ENCODE measurements at places on chromosomes 4 and X.

DNA sequence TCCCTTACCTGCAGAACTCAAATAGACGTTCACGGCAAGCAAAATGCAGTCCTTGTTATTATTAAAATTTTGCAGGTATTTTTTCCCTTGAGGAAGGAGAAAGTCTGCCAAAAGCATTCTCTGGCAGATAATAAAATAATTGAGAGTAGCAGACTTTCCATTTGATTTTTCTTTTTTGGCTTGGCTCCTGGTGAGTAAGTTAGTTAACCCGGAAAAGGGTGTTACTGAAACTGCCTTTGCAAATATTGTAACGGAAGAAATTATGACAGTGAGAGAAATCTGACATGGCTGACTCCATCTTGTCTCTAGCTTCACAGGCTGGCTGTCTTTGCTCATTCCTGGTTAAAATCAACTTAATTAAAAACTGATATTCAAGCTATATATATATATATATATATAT is 100.5 kb downstream of the GPR143 start:
- no peak for DNase-seq

- no peak for DNase-seq
Measured at GRCh38 chr4:108303488-108304177, 134.9 kb upstream of the LEF1 start.

DNA sequence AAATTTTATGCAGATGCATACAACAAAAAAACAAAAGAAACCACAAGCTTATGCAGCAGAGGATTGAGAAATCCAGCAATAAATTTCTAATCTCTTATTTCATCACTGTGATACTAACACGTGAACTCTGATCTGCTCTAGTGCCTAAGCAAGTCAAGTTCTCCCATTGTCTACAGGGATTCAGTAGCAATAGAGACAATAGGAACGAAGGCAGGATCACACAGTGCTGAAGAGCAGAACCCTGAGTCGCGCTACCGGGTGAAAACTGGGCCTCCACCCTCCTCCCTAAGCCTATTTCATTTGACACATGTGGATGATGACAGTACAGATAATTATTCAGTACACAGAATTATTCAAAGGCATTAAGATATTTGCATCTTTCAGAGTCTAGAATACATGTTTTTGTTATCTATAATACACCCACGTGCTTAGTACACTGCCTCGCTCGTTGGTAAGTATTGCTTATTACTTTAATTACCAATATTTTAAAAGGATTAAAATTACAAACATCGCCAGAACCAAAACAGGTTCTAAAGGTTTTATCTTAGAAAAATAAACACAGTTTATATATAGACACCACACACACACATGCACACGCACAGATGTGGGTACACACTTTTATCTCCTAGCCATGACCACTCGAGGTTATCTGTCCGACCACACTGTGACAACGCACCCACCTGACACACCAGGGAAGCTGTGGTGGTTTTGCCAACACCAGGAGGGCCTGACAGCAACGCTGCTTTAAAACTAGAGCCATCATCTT is 60.1 kb downstream of the RFC1 start:
- no peak for DNase-seq

DNA sequence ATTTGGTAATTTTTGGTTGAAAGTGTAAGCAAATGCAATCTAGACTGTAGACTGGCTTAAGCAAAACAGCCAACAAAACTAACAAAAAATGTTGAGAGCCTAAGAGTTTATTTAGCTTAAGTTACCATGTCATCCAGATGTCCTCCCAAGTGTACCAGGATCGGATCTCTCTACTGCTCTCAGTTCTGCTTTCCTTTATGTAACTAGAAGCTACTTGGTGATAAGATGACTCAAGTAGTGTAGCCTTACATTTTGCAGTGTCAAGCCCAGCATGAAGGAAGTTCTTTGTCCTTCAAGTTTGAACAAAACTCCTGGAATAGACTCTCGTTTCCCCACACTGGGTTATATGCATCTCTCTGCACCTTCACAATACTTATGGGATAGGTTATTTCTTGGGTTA is 1500.0 kb downstream of the STIM2 start:
- no peak for DNase-seq

DNA sequence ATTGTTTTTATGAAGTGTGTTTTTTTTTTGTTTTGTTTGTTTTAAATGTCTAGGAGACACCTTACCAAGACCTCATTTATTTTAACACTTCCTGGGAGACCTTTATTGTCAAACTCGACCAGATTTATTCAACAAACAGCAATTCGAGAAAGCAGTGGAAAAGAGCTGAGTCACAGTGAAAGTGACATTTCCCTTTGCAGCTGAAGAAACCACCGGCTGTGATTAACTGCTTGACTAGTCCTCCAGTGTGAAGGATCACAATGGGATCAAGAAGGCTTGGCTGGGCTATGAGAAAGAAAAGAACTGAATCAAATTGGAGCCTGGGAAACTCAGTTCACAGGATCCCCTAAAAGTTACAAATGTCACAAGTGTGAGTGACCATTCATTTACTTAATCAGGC is 11.9 kb upstream of the ADH7 start:
- DNase-seq = peak; percentile 43

- no peak for DNase-seq
Measured at GRCh38 chr4:40462326-40462725, 127.2 kb downstream of the CHRNA9 start.

GRCh38 chr4:101309925-101310324 is 37.4 kb downstream of the PPP3CA start:
- DNase-seq = no peak

GRCh38 chrX:148448686-148449085 is 51.7 kb upstream of the AFF2 start:
- no peak for DNase-seq

GRCh38 chrX:100636321-100636991 is at the start of gene TSPAN6:
Gene TSPAN6, minus strand, starts transcription at chrX:100636806. Its CDS starts 112 bp downstream, at chrX:100636694.
- DNase-seq = peak; percentile 62

- DNase-seq = no peak
Measured at GRCh38 chr4:91212211-91212610, 1085.0 kb downstream of the CCSER1 start.

DNA sequence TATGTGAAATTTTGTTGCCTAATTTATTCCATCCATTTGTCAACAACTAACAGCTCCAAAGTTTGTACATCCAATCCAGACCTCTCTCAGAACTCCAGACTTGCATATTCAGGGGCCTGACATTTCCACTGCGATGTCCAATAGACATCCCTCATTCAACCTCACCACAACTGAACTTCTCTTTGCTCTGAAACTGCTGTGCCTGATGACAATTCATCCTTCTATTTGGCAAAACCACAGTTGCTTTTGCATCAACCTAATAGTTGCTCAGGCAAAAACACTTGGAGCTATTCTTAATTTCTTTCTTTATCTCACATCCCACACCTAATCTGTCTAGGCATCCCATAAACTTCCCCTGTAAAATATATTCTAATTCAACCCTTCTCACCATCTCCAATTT is 56.5 kb downstream of the ANTXR2 start:
- DNase-seq = no peak

DNA sequence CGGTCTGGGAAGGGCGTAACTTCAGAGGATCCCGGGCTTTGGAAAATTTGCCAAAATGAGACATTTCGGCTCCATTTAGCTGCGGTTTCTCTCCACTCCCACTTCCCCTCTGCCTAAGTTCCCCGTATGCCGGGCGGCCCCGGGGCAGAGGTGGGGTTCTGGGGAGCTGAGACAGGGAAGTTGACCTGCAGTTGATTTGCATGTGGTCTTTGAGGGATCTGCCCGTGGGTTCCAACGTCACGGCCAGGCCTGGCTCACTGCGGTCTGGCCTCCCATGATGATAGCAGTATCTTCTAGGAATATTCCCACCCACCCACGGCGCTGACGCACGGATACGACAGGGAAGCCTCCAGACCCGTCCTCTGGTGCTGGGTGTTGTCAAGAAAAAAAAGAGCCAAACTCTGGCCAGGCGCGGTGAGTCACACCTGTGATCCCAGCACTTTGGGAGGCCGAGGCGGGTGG is 27.3 kb upstream of the CRLF2 start:
- no peak for DNase-seq

DNA sequence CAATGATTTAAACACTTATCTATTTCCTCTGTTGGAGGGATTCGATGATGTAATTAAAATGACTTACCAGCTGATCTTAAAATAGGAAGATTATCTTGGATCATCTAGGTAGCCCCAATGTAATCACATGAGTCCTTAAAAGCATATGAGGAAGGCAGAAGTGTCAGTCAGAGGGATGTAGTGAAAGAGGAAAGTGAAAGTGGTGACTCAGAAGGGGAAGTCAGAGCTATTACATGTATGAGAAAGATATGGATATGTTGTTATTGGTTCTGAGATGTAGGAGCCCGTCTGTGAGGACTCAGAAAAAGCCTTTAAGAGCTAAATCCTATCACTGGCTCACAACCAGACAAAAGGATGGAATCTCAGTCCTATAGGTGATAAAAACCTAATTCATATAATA is 456.4 kb downstream of the DACH2 start:
- DNase-seq = no peak

- DNase-seq = peak; percentile 66
Measured at GRCh38 chrX:21374163-21374993, at the start of gene CNKSR2. Gene CNKSR2, plus strand, starts transcription at chrX:21374418. Its CDS starts 480 bp downstream, at chrX:21374898.

DNA sequence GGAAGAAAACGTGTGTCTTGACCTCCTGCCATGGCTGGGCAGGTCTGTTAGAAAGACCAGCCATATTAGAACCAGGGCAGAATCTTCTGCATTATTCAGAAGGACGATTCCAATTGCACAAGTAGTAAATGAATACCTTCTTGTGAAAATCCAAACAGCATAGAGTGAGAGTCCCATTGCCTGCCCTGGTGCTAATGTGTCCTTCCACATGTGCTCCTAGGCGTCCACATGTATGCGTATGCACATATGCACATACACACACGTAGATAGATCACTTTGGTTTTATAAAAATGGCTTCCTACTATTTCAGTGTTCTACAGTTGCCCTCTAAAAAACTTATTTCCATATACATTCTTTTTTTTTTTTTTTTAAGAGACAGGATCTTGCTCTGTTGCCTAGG is 10.2 kb upstream of the GRPEL1 start:
- DNase-seq = no peak

DNA sequence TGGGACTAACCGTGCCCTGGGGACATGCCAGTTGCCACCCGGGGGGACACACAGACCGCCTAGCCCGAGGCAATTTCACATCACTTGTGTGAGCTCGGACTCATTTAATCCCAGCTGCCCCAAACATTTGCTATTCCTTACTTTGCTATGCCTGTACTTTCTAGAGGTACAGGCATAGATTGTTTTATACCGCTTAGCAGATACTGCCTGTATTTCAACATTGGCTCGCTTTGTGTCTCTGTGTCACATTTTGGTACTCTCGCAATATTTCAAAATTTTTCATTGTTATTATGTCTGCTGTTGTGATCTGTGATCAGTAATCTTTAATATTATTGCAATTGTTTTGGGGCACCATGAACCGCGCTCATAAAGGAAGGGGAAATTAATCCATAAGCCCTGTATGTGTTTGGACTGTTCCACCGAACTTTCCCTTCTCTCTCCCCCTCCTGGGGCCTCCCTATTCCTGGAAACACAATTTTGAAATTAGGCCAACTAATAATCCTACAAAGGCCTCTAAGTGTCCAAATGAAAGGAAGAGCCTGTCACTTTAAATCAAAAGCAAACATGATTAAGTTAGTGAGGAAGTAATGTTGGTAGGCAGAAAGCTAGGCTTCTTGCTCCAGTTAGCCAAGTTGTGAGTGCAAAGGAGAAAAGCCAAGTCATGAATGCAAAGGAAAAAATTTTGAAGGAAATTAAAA is 568 bp upstream of the CASP6 start:
- no peak for DNase-seq

- no peak for DNase-seq
Measured at GRCh38 chr4:54802336-54802735, 144.6 kb downstream of the KIT start.

DNA sequence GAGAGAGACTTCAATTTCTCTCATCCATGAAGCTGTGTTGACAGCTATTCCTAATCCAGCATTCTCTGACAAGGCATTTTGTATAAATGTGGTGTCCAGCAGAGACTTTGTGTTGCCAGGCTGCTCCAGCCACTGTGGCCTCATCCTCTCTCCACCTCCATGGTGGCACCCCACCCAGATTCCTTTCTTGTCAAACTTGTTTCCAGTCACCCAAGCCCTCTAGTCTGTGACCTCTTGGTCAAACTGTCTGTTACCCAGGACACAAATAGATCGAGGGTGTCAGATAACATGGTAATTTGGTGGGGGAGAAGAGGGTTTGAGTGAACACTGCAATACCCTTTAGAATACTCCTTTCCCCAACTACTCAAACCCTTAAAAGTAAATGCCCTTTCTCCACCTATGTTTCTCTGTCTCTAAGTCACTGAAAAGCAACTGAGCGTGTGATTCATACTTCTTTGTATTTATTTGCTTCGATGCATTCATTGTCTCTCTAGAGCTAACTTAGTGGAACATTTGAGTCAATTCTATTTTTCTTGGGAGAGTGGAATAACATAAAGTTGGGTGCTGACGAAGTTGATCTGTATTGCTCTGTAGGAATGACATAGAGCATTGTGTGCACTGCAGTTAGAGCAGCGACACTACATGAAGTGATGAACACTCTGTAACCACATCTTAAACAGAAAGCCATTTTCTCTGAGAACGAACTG is 13.7 kb downstream of the PITX2 start:
- no peak for DNase-seq

- no peak for DNase-seq
Measured at GRCh38 chr4:31408121-31408520, 688.0 kb downstream of the PCDH7 start.

DNA sequence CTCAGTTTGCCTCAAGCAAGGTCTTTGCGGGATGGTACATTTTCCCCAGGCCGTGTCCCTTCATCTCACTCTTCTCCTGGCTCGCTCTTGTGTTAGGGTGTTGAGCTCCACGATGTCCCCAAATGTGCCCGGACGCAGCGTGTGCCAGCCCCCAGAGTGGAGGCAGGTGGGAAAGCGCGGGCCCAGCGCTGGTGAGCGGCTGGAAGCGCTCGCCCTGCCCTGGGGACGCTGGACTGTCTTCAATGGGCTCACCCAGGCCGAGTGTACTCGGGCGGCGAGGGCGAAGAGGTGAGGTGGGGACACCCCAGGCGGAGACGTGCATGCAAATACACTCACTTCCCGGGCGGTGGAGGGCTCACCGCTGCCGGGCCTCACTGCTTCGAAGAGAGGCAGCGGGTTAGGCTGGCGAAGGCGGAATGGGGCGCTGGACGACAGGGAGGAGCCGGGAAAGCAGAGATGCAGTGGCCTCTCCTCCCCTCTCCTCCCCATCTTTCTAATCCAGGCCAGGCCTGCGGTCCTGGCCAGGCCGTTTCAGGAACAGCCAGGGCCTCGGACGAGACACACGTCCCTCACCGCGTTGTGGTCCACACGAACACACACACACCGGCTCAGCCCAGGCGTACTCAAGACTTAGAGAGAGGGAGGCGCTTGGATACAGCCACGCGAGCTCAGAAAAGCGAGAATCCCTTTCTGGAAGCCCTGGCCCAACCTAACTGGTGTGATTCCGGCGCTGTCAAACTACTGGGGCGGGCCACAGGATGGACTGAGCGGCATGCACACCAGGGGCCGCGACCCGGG is 2.2 kb downstream of the NKX6-1 start:
- DNase-seq = no peak

DNA sequence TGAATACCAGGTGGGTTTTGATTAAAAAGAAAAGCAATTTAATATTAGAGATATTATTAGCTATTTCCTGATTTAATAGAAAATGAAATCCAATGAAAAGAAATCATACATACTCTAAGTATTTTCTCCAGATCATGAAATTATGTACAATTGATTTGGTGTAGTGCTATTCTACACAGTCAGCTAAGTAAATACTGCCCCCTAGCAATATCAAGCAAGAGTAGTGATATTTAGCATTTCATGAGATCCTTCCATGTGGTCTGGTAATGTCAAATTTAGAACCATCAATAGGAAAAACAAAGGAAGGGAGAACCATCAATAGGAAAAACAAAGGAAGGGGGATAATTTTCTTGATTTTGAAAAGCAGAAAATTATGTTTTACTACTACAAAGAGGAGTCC is 114.6 kb downstream of the TBCK start:
- DNase-seq = no peak
